ENCODE measurements at places on chromosomes 4 and X.

DNA sequence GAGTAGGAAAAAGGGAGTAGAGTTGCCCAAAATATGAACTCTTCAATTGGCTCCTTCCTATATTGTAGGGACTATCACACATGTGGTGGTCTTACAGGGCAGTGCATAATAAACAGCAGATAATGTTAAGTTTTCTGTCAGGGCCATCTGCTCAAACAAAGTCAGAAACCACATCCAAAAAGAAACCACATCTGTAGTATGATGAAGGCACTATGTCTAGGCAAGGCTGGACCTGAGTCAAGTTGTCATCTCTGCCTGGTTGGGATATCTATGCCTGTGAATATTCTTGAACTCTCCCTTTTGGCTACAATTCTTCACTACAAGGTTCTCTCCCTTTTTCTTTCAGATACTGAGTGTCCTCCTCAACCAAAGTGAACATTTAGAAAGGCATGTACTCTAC, 109.4 kb upstream of the C1GALT1C1 start:
- DNase-seq, result no peak

- no peak for DNase-seq
Measured at GRCh38 chr4:1595789-1596325, 88.3 kb downstream of the FAM53A start.

DNA sequence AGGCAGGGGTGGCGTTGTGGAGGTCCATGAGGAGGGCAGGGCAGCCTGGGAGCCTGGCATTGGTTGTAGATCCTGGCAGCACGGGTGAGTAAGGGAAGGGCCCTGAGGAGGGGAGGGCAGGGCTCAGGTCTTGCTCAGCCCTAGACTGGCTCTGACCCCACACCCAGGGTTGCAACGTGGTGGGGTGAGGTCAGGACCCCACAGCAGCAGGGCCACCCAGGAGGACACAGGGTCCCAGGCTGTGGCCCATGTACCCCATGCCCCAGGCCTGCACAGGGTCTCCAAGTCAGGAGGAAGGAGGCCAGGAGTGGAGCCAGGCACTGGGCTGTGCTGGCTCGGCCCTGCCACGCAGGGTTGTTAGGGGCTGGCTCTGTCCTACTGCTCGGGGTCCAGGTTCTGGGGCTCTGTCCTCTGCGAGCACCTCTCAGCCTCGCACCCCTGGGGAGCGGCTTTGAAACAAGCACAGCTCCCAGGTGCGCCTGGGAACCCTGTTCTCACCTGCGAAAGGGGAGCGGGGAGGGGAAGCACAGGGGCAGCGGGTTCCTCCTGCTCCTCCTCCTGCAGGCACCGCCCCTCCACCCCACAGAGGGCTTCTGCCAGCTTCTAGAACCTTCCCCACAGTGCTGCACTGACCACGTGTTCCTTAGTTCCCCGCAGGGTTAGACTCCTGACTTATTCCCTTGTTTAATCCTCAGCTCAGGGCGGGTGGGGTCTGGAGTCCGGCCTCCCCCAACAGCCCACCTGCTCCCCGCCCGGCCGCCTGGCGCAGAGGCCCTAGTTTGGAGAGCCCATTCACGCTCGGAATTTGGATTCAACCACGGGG, 20.4 kb downstream of the MSANTD1 start:
- DNase-seq, result no peak

DNA sequence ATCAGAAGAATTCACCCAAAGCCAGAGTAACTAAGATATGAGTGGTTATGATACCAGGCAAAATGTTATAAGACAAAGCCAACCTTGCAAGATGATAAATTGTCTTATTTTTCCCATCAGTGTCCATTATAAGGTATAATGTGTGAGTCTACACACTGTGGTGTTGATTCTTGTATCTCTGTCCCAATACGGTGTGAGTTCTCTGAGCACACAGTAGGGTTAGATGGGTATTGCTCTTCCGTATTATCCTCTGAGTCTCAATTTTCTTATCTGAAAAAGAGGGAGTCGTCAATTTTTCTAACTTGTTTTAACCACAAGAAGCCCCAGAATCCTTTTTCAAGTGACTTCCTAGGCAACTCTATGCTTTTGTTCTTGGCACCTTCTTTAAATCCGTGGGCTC, 69.9 kb downstream of the HMGB2 start:
- DNase-seq, result no peak

DNA sequence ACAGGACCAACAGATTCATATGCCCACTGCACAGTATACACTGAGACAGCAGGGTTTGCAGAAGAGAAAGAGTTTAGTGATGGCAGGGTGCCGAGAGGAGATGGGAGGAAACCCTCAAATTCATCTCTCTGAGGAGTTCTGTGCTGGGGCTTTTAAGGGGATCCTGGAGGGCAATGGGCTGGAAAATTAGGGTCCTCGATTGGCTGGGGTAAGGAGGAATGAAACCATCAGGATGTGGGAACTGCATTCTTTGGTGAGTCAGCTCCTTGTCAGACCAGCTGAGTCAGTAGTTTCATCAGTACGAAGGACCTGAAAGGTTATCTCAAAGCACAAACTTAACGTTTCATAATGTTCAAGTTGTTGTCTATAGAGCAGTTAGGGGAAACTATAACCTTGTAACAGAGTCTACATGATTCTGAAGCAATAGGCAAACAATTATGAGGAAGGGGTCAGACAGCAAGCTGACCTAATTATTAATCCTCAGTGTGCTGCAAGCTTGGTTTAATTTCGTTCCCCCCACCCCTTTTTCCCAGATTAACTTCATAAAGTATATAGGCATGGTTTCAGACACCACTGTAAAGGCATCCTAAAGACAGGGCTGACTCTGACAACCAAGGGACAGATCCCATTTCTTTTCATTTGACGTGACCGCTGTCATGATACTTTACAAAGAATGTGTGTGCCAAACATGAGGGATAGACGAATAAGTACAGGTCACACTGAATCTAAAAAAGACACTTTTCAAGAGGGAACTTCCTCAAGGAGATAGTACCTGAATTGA, 1.5 kb upstream of the MSMO1 start:
- no peak for DNase-seq

GRCh38 chrX:149151805-149152757, 353.0 kb downstream of the IDS start:
- DNase-seq, result no peak

DNA sequence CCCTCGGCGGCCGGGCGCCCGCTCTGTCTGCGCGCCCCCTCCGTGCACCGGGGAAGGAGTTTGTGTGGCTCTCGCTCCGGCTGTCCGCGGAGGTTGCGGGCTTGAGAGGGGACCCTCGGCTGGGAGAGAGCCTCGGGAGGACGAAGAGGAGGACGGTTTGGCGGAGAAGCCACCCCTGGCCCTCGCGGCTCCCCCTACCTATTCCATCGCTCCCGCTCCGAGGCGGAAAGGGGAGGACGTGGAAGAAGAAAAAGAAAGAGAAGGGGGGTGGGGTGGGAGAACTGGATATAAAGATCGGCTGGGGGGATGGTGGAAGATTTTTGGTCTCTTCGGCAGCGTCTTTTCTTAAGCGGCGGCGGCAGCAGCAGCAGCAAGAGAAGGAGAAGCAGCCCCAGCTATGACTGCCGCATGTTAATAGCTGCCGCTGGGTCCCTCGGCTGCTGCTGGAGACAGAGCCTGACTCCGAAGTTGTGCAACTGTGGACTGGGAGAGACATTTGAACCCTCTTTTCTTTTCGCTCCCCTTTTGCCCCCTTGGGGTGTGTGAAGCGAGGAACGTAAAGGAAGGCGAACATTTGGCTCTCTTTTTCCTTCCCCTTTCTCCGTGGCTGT, 895 bp downstream of the ADGRL3 start:
- DNase-seq, result peak; percentile 39

GRCh38 chr4:85423431-85423830, 51.5 kb upstream of the ARHGAP24 start:
- no peak for DNase-seq

DNA sequence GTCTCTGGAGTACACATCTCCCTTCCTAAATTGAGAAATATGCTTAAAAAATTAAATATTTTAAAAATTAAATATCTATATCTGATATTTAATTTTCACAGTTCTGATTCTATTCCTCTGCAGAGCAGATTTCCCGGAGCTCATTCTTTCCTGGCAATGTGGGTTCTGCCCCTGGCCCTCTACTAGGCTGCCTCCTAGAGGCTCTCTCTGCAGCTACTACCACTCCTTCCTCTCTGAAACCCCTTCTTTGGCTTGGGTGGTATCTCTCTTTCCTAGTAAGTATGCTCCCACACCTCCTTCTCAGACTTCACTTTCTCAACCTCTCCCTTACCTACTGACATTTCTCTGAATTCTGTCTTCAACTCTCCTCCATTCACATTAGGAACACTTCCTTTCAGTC, 45.3 kb downstream of the RPGR start:
- no peak for DNase-seq

- DNase-seq, result no peak
Measured at GRCh38 chr4:29722253-29722652, 997.9 kb upstream of the PCDH7 start.

GRCh38 chr4:105352826-105353225, 121.0 kb downstream of the PPA2 start:
- DNase-seq, result no peak

DNA sequence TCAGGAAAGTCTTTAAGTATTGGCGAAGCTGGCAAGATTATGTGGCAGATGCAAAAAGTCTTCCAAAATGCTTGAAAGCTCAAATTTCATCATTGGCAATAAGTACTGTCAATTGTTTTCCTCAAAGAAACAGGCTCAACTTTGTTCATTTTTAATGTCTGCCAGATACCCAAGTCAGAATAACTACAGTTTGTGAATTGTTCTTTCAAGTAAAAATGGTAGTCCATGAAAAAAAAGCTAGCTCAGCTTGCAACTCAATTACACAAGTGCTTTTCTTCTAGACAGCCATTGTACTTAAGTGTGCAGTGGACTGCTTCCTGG, 70.5 kb downstream of the AFF1 start:
- no peak for DNase-seq

- no peak for DNase-seq
Measured at GRCh38 chr4:152573861-152574260, 38.0 kb upstream of the FBXW7 start.

DNA sequence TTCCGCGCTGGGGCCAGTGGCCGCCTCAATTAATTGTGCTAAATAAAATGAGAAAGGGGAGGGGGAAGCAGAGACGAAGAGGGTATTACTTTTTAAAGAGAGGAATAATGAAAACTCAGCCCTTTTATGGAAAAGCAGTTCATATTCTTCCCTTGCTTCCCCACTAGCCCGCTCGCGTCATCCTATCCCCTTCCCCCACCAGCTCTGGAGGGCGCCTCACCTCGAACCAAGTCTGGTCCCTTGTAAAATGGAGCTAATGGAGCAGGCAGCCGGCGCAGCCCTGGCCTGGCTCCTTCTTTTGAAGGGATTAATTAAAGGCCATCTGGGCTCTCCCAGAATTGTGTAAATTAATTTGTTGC, 511 bp upstream of the NKX6-1 start:
- DNase-seq, result no peak

- no peak for DNase-seq
Measured at GRCh38 chr4:175443547-175443946, 368.5 kb downstream of the GPM6A start.

GRCh38 chr4:13529128-13529919, 15.0 kb downstream of the NKX3-2 start:
- DNase-seq, result no peak

- no peak for DNase-seq
Measured at GRCh38 chr4:109675181-109675580, 28.1 kb downstream of the CASP6 start.

DNA sequence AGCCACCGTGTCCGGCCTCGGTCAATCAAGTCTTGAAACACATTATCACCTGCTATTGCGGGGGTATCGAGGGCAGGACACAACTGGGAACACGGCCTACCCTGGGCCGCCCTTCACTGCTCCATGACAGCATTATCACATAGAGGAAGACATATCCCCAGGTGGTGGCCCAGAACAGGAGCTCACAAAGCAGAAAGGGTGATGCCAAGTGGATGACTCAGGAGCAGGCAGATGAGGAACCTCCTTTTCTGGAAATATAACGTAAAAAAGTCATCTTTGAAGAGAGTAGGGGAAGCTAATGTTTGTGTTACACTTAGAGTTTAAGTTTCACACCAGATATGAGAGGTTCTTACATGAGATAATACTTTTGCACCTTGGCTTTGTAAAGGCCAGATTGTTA, 5.3 kb upstream of the SUPT20HL1 start:
- DNase-seq, result no peak

Measured in COR-L47 (cell line).